ENCODE measurements at places on chromosomes 7 and 10.

- no peak for DNase-seq
Measured at GRCh38 chr10:61759751-61760150, 97.0 kb downstream of the CABCOCO1 start.

DNA sequence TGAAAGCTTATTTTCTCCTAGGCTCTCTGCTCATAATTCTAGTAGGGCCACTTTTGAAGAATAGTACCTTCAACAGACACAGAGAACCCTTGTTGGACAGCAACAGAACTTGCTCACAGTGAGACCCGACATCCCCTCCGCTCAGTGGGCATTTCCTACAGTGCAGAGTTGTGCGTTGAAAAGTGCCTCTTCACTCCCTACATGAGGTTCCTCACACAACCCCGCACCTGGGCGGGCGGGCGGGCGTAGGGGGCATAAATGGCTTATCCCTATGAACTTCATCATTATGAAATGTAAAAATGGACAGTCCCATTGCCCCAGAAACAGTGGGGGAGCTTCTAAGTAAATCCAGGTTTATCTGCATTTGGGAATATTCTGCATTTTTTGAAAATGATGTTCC lies 174.9 kb downstream of the MGMT start:
- no peak for DNase-seq

DNA sequence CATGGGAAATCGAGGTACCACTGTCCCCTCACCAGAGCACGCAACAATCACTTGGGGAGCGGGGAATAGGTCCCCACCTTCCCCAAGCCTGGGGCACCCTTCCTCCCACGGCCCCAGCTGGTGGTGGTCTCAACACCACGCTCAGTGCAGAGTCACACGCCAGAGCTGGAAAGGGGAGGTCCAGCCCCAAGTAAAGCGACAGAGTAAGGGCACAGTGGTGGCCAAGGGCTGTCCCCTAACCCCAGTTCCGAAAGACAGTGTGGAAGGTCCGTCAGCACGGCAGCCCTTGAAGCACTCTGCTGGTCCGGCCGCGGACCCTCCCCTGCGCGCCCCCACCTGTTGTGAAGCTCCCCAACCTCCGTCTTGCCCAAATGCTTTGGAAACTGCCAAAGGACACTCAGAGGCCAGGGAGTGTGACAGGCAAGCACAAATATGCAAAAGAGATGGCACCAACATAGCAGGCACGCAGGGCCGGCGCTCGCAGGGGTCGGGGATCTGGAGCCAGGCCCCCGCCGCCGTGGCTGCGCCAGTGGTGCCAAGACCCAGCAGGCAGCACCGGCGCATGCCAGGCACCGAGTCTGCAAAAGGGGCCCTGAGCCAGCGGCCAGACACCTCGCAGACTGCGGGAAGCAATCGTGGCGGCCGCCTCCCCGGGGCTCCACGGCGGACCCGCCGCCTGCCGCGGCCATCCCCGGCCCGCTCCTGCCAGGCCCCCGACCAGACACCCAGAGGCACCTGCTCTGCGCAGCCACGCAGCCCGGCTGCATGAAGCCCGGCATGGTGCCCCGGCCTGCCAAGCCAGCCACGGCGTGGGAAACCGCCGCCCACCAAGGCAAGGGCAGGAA lies 51.6 kb upstream of the SRRM3 start:
- no peak for DNase-seq

GRCh38 chr10:113216102-113216501 lies 266.1 kb downstream of the TCF7L2 start:
- no peak for DNase-seq

DNA sequence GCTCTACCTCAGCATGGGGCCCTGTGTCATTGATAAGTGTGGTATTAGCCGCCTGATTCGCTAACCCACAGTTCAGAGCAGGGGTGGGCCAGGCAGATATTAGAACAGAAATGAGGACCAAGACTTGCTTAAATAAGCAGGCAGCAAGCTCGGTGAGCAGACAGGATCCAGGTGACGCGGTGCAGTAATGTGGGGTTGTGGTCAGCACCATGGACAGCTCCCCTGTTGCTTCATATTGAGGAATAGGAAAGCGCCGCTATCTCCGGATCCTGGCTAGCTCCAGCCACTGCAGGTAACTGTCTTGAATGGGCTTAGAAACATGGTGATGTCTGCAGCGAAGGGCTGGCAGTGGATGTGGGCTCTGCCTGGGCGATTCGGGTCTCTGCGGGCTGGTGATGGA lies 51.3 kb upstream of the GPR26 start:
- DNase-seq: no peak

DNA sequence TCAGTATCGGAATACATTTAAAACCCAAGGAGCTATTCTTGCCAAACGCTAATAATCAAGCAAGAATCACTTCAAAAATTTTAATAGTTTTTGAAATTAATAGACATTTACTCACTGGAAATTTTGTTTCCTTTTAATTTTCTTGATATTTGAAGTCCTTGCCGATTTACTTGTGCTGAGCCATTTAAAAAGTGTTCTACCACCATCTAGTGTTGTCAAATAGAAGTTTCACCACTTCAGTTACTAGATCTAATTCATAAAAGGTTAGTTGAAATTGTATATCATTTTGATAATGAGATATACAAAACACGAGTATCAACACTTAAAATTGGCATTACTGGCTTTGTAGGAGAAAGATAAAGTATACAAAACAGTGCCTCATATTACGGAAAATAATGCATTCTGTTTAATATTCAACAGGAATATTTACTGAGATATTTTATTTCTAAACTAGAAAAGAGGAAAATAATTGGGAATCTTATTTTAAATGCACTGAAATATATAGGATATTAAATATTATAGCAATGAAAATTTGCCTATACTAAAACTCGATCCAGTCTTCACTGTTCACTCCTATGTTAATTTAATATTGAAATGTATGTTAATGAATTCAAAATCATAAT lies 664.8 kb upstream of the SEMA3D start:
- DNase-seq: no peak

DNA sequence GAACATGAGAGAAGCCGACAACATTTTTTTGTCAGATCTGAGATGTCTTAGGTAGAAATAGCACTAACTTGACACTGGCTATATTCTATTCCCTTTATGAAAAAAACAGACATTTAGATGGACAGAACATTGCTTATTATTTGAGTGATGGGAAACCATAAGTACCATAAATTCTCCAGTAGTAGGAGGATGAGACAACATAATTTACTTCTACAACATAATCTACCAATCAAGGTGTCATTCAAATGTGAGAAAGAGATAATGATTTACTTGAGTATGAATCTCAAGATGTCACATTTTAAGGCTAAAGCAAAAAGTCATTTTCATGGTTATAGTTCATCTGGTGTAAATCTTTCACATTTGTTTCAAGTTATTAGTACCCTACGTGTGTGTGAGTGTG lies 110.8 kb downstream of the CALCR start:
- DNase-seq: no peak

GRCh38 chr10:37976091-37976879 lies at the start of gene ZNF25:
TSS of gene ZNF25 (minus strand) at chr10:37976647. CDS start at chr10:37971722, 4,925 bp downstream.
- DNase-seq: peak; percentile 99

GRCh38 chr7:25333296-25333928 lies 105.1 kb upstream of the NPVF start:
- DNase-seq: no peak

- no peak for DNase-seq
Measured at GRCh38 chr10:56805022-56805421, 444.0 kb upstream of the ZWINT start.

Measured in CD4-positive, alpha-beta T cell treated with Interferon gamma for 1 hour (primary cell).